ENCODE measurements at places on chromosomes 2 and 18. TPM values are rescaled to one million over a fixed set of nuclear protein-coding genes. Genes with fewer than 3 reads are reported as not detected.

GRCh38 chr2:241224018-241224850, 35.8 kb downstream of the ANO7 start:
- DNase-seq: no peak

DNA sequence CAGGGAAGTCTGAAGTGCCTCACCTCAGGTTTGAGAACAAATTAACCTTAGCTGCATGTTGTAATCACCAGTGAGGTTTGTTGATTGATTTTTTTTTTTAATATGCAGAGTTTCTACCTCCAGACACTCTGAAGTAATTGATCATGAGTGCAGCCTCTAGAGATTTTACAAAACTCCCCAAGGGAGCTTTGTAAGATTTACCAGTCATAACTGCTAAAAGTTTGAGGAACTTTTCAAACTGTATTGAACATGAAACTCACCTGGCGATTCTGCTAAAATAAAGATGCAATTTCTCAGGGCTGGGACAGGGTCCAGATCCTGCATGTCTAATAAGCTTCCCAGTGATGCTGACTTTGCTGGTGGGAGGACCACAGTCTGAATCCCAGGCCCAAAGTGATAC, 339.6 kb upstream of the DCC start:
- DNase-seq: no peak

DNA sequence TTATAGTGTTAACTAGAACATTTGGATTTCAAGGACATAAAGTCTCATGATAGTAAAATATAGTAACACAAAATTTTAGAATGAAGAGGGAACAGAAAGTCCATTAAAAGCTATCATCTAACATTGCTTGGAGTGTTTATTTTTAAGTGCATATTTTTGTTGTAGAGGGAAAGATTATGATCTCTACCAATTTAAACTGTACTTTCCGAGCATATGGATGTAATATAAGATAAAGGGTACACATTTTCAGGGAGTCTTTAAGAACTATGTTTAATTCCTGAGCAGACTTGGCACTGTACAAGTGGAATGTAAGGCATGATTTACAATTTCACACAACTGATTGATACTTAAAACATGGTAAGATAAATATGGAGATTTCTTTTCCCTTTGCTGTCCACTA, 34.2 kb upstream of the ZNF804A start:
- no peak for DNase-seq

Gene MC2R
- not detected for polyA plus RNA-seq

DNA sequence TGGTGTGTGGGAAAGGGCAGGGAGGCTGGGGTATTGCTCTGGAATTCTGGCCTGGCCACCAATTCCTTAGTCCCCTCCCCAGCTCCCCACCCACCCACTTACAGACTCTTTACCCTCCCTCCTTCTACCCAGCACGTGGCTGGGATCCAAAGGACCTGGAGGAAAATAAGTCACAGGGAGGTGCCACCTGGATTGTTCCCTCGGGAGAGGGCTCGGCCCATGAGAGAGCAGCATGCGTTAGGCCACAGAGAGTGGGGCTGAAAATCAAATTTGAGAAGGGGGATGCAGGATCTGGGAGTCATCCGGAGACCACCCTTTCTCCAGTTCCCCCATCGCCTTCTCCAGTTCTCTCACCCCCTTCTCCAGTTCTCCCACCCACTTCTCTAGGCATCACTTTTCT, 3.0 kb downstream of the ASPRV1 start:
- no peak for DNase-seq

- DNase-seq: peak; percentile 1
Observed at GRCh38 chr2:70991142-70991541, 3.5 kb downstream of the TEX261 start.

- DNase-seq: peak; percentile 37
Observed at GRCh38 chr18:22705328-22705727, 227.8 kb upstream of the RBBP8 start.

GRCh38 chr2:190062601-190063000, at the start of gene MSTN:
MSTN (minus strand) TSS chr2:190062729; CDS start chr2:190062596, 133 bp downstream.
- DNase-seq: no peak

- DNase-seq: peak; percentile 82
Observed at GRCh38 chr2:28507796-28508764, 12.2 kb downstream of the PLB1 start.

GRCh38 chr2:228600265-228600664, 418.8 kb upstream of the SPHKAP start:
- DNase-seq: no peak

GRCh38 chr2:235806986-235807750, 313.3 kb downstream of the AGAP1 start:
- no peak for DNase-seq

- no peak for DNase-seq
Observed at GRCh38 chr2:12032975-12033374, 286.5 kb downstream of the LPIN1 start.

DNA sequence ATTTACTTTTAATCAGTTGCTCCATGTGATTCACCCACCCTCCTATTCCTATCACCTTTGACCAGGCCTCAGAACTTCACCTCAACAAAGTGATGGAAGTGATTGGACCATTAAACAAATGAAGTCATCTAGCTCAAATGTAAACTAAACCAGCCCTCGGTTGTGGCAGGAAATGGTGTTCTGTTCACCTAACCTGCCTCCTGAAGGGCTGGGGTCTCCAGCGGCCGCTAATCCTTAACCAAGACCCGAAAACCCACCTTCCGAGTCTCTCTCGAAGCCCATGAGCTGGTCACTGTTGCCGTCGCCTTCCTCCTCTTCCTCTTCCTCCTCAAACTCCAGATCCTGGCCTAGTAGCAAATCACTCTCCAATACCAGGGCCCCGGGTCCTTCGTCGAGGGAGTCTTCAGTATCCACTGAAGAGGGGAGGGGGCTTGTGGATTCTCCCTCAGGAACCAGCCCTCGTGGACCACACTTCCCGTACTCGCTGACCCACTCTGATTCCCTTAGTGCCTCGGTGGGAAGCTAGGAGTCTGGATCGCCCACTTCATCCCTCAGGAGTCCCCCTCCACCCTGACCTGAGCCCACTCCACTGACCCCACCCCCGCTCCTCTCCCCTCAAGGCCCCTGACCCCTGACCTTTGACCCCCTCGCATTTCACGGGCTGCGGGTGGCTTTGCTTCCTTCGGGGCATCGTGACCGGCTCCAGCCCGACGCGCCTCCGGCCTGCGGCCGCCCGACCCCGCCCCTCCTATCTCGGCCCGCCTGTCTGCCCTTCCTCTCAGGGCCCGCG, 503 bp downstream of the ZNF513 start:
- peak; percentile 66 for DNase-seq

DNA sequence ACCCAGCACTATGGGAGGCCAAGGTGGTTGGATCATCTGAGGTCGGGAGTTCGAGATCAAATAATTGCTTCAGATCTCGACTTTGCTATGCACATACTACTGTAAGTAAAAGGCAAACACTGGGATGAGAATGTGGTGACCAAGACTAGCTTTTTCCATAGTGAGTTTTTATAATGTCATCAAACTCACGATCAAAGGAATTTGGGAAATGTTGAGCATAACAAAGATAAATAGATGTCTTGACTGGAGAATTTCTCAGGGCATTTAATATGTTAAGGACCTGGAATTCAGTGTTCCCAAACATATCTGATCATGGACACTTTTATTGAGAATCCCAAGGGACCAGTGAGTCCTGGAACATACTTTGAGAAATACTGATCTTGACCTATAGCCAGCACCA, 205.6 kb downstream of the ARHGAP15 start:
- no peak for DNase-seq

DNA sequence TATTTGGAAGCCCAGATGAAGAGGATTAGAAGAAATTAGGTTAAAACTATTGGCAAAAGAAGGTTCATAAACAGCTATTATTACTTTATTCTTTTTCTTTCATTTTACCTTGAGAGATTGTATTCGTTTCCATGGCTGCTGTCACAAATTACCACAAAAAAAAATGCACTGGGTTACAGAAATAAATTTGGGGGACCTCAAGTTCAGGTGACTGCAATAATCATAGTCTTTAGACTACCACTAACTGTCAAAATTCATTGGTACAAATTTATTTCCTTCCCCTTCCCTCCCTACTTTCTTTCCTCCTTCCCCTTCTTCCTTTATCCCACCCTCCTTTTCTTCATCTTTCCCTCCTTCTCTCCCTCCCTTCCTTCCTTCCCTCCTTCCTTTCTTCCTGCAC, 217.8 kb upstream of the PIK3C3 start:
- DNase-seq: no peak

Gene TFCP2L1
- polyA plus RNA-seq: 1.1 TPM

Gene ITPRIPL1
- 1.9 TPM for polyA plus RNA-seq

Gene GREB1
- polyA plus RNA-seq: 3.3 TPM

DNA sequence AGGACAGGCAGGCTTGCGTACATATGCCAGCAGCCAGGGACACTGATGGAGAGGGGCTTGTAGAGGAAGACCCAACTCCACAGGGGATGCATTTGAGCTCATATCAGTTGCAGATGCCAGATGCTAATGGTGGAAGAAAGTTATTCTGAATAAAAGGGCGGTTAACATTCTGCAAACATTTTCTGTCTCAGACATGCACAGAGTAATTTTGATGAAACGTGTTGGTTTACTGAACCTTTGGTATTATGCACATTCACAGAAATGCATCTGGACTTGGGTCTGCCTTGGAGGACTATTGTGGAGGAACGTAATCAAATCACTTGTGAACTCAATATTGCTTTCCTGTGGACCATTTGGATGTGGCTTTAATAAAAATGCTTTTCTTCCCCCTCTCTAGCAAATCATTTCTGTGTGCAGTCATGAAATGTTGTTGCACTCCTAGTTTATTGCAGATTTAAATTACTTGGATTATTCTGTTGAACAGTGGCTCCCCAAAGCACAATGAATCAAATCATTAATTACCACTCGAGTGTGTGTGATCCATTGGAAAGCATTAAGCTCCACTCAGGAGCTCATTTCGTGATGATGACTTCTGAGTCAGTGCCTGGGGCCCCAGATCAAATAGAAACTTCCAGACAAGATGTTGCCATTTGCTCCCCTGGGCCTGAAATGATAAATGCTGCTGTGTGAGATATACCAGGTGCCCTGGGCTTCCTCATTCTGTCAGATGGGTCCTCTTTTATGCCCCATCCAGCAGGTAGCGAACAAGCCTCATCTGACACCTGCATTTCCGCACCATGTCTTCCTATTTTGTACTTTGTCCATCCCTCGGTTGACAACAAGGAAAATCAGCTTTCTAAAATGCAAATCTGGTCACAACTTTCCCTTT, 697.0 kb upstream of the HS6ST1 start:
- DNase-seq: no peak

GRCh38 chr2:80926168-80926567, 621.6 kb upstream of the LRRTM1 start:
- DNase-seq: no peak

All from hepatocyte (in vitro differentiated cells).